ENCODE measurements at places on chromosomes 3 and 15.

DNA sequence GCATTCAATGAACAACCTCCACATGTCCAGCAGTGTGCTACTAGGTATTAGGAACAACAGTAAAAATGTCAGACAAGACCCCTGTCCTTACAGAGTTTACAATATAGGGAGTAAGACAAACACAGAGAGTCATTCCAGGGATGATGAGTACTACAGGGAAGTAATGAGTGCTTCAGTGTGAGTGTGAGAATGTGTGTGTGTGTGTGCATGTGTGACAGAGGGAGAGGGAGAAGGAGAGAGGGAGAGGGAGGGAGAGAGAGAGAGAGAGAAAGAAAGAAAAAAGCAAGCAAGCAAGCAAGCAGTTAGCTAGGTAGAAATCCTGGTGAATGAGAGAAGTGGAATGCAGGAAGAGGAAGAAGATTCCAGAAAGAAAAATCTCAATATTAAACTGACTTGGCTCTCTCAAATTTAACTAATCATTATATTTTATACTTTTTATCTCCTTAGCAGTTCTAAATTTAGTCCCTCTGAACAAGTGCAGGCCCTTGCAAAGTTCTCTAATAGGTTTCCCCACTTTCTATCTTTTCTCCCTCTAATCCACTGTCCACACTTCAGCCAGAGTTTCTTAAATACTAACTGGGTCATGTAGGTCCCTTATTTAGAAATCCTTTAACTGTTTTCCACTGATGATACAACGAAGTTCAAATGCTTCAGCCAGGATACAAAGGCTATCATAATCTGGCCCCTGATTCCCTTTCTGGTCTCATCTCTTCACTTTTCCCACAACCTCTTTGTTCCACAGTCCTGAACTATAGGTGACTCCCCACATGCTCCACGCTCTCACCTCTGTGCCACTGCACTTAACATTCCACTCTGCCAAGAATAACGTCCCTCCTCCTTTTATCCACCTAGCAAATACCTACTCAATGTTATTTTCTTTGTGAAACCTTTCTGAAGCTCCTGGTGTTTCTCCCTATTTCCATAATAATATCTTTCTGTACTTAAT is 10.3 kb downstream of the DCBLD2 start:
- no peak for DNase-seq

DNA sequence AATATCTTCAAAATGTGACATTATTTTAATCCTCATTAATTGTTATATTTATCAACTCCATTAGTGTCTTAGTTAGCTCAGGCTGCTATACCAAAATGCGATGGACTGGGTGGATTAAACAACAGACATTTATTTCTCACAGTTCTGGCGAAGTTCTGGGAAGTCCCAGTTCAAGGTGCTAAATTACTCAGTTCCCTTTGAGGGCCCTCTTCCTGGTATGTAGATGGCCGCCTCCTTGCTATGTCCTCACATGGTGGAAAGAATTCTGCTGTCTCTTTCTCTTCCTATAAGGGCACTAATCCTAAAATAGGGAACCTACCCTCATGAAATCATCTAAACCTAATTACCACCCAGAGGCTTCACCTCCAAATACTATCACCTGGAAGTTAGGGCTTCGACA is 38.8 kb upstream of the DUT start:
- no peak for DNase-seq

DNA sequence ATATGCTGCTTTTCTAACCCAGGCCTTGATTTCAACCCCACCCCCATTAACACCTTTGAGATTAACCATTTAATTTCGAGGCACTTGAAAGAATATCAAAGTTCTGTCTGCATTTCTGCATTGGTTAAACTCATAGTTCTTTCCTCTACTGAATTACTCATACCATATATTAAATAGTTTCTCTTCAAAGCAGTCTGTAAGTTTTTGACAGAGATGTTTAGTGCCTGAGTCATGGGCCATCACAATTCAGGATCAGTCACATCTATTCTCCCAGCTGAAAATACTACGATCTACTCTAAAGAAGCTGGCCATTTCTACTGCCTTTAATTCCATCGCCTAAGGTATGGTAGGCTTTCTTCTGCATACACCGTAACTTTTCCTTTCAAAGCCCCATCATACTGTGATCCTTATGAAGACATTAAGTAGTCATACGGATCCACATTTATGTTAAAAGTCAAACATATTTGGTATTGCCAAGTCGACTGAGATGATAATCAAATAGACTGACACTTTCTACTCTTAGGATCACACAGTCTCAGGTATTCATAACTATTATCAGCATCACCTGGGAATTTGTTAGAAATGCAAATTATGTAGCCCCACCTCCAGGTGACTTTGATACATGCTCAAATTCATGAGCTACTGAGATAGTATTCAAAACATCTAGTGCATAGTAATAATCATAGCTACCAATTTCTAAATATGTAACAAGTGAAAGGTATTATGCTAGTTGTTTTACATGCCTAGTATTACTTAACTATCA is 489.4 kb upstream of the IL12A start:
- DNase-seq: no peak

- DNase-seq: no peak
These were observed 38.0 kb downstream of the EXOG start for GRCh38 chr3:38534180-38534579.

GRCh38 chr15:80478075-80478474 is 73.9 kb downstream of the ARNT2 start:
- no peak for DNase-seq

DNA sequence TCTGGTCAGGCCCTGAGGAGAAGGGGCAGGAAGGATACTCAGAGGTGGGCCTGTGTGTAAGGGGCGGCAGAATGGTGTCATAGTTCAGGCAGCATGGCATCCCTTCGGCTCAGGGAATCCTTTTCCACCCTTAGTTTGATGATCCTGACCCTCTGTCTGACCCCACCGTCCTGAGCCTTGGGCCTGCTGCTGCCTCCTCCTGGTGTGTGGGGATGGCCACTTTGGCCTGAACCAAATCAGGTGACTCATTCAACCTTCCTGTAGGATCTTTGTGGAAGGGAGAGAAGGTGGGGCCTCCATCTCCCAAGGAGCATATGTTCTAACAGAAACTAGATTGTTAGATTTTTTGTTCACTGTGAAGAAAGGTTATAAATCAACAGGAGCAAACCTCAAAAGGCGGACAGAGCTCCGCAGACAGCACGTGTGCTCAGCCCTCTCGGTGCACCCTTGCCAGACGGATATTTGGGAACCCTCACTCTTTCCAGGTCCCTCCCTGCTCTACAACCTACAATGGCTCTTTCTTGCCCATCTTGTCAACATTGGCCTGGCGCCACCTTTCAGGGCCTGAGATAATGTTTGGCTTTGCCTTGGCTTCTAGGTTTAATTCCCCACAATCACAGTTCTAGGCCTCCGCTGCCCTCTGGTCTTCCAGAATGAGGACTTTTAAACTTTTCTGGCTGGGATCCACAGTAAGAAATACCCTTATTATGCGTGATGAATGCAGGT is 21.7 kb downstream of the THSD4 start:
- no peak for DNase-seq

DNA sequence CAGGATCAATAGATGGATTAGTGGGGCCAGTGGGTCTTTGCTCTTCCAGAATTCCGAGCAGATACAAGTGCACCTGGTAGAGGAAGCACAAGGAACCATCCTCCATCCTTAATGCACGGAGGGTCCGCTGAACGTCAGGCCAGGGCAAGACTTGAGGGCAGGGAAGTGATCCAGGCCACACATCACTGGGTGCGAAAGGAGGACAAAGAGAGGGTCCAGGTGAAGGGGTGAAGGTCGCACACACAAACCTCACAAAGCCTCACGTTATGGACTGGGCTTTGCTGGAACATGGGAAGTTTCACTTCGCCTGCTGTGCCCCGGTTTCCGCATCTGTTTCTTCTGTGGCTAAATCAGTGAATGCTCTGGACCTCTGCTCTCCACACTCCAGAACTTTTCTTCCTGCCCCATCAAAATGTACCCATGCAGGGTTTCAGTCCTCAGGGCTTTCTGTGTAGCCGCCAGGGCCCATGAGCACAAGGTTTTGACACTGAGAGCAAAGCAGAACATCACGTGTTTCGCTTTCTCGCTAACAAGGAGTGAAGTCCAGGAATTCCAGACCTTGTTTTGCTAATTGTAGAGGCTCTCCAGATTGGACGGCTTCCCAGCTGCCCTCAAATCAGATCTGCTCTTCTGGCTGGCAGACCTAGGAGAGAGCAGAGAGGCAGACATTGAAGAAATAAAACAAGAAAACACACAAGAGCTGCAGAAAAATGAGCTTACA is 56.3 kb downstream of the KLF15 start:
- no peak for DNase-seq

GRCh38 chr15:84598993-84599392 is 1.8 kb upstream of the ZSCAN2 start:
- DNase-seq: peak; percentile 71

DNA sequence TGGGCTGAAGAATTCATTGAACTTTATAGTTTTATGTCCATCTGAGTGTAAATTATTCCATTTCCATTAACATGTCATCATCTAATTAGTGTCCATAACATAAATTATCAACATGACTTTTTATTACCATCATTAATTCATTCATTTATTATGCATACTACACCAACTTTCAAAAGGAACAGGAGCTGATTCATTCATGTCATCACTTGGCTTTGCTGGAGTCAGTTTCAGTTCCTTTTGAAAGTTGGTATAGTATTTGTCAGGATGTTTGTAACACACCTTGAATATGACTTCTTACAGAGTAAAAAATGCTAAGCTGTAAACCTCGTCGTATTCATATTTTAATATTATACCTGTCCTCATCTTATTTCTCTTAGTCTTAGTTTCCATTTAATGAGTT is 298.0 kb upstream of the RBMS3 start:
- peak; percentile 5 for DNase-seq

GRCh38 chr3:158458464-158458863 is 112.5 kb upstream of the MLF1 start:
- no peak for DNase-seq

DNA sequence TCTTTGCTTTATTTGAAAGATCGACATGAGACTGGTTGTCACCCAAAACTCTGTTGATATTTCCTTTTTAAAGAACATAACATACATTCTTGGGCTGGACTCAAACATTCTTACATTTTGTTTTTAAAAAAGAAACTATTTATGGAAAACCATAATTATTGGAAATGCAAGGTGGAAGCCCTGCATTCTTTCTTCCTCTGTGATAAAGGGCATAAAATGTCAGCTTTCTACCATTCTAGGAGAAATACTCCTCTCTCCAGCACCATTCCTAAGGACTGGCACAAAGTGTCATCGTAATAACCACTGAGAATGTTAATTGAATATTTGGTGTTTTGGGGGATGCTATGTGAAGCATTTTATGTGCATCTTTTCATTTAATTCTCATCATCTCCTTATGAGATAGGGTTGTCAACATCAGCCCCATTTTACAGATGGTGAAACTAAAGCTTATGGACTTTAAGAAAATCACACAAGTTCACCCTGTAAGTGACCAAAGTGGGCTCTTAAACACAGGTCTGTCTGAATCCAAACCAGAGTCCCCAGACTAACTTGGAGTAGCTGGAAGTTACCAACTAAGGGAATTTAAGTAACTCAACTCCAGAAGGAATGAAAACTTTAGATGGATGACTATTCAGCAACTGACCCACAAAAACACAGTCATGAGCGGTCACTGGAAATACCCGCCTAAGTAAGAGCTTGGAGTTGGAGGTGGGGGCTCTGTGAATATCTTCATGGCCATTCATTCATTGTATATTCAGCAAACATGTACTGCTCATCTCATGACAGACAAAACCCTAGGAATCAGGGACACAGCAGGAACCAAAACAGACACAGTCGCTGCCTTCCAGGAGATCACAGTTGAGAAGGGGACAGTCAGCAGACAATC is 45.9 kb upstream of the LMCD1 start:
- DNase-seq: no peak

DNA sequence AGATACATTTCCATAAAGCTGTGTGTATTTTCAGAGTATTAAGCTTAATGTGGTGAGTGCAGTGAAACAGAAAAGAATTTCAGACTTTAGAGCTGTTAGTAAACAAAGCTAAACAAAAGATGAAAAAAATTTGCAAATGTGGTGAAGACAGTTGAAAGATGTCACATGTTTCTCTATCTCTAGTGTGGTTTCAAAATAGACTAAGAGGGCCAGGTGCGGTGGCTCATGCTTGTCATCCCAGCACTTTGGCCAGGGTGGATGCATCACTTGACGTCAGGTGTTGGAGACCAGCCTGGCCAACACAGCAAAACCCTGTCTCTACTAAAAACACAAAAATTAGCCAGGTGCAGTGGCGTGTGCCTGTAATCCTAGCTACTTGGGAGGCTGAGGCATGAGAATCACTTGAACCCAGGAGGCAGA is 466.0 kb upstream of the NR2F2 start:
- no peak for DNase-seq

GRCh38 chr3:14222457-14222856 is 43.8 kb downstream of the LSM3 start:
- no peak for DNase-seq

DNA sequence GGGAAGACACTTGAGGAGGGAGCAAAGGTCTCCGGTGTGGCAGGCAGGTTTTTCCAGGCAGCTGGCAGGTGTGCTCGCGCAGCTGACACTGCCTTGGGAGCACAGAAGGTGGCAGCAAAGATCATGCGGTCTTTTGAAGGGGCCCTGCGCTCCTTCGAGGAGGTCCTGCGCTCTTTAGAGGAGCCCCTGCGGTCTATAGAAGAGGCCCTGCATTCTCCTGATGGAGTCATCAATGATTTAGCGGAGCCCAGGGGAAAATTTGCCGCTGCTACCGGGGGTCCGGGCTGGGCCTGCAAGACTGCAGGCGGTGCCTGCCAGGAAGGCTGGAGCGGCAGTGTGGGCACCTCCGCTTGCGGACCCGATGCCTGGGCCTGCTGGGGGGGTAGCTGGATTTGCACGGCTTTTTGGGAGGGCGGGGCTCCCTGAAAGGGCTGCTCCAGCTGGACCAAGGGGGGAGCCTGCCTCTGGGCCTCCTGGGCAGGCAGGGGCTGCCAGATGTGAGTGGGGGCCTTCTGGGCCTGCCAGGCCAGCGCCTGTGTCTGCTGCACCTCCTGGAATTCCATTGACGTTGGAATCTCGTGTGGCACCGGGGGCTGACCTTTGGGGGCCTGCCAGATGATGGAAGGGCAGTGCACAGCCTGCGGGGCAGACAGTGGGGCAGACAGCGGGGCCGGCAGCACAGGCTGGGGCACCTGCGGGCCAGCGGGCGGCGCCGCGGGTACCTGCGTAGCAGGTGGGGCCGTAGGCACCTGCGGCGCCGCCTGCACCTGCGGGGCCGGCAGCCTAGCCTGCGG is 2.1 kb downstream of the MAGEL2 start:
- DNase-seq: no peak
